ENCODE measurements at places on chromosomes 1 and 21.

DNA sequence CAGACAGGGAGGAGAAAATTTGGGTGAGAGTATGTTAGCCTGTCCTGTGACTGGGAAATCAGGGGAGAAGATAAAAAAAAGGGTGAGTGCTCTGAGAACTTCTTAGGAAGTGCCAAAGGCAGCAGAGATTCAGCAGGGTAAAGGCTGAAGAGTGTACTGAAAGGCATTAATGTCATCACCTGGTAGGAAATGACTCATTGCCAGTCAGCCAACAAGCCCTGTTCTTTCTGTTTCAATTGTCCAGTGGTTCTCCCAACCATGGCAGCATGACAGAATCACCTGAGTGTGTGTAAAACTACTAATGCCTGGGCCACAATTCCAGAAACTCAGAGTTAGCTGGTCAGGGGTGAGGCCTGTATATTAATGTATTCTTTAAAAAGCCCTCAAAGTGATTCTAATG lies 83.5 kb downstream of the INTS7 start:
- no peak for DNase-seq

DNA sequence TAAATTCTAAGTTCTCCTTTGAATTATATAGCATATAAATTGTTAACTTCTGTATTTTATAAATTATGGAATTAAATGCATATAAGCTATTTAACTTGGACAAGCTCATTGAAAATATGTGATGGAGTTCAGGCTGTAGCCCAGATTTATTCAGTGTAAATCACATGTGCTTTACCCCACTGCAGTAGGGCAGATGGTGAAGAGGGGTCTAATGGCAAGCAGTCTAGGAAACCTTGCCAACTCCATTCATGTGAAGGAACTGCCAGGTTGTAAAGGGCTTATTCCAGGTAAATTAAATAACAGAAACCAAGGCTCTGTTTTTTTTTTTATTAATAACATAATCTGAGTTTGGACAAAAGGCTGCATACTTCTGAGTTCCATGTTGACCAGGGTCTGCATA lies 243.2 kb downstream of the NCAM2 start:
- DNase-seq, result no peak

GRCh38 chr21:29164323-29164942 lies 34.0 kb downstream of the MAP3K7CL start:
- DNase-seq, result no peak

DNA sequence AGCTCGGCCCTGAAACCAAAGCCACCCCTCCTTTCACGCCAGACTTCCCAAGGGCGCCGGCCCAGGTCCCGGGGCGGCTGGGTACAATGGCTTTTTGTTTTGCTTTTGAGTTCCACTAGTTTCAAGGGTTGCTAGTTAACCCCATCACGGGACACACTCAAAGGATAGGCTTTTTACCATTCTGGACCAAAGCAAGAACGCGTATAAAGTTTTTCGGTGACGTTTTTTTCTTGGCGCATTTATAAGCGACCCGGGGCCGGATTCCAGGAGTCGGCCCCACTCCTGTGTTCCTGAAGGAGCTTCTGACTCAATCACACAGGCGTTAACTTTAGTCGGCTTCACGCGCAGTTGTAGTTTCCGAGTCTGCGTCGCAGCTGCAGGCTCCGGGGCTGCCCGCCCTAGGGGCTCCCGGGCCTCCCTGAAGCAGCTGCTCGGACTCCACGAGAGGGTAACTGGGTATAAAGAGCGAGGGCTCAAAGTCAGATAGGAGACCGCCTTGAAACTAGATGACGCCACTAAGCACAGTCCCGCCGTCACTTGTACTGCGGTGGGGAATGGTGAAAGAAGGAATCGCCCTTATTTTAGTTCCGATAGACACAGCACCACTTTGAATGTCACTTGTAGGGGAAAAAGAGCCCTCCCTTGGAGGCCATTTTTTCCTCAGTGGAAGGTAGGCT lies 707 bp upstream of the KLHL21 start:
- peak; percentile 76 for DNase-seq

- no peak for DNase-seq
Observed at GRCh38 chr21:28437061-28437460, 555.6 kb downstream of the LTN1 start.

- no peak for DNase-seq
Observed at GRCh38 chr1:245094954-245095353, 59.8 kb upstream of the KIF26B start.

GRCh38 chr1:33295023-33295422 lies 25.9 kb downstream of the A3GALT2 start:
- no peak for DNase-seq

- DNase-seq, result no peak
Observed at GRCh38 chr1:46802901-46803574, 4.2 kb downstream of the CYP4B1 start.

GRCh38 chr1:201678264-201679101 lies 139.6 kb downstream of the NAV1 start:
- DNase-seq, result no peak

- DNase-seq, result no peak
Observed at GRCh38 chr1:179817789-179818188, 59.8 kb downstream of the TOR1AIP2 start.

DNA sequence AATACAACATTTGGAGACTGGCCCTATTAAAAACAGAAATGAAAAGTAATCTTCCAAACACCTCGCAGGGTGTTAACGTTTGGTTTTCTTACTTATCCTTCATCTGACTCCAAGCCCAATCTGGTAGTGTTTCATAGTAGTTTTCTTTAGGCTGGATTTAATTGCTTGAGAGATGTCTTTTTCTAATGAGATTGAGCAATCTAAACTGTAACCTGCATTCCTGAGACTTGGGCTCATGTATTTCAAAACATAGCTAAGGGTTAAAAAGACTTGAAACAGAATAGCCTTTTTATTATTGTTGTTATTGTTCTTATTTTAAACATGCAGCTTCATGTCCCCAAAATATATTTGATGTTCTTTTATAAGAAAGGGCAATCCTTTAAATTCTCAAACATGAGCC lies 278.9 kb downstream of the TGFB2 start:
- no peak for DNase-seq

GRCh38 chr1:42935971-42936308 lies 22.7 kb downstream of the SLC2A1 start:
- DNase-seq, result no peak

- DNase-seq, result no peak
Observed at GRCh38 chr1:232704694-232705680, 75.1 kb upstream of the SIPA1L2 start.

DNA sequence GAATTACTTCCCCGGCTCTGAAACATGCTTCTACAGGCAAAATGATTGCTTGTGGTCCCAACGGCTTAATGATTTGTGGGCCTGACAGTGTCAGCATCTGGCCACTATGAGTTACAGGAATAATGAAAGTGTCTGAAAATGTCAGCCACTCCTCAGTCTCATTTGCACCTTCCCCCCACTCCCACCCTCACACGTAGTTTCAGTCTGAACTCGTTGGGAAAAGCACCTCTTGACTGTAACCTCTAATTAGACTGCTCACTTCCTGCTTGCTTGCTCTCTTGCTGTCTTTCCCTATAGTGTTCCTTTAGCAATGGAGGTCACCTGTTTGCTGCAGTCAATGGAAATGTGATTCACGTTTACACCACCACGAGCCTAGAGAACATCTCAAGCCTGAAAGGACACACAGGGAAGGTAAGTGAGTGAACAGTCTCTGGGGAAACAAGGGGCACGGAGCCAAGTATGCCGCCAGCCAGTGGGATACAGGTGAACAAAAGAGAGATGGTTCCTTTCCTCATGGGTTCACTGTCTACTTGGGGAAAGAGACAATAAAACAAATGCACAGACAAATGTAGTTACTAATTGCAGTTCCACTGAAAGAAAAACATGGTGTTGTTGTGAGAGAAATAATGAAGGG lies 27.1 kb downstream of the CFAP57 start:
- DNase-seq, result no peak

- no peak for DNase-seq
Observed at GRCh38 chr1:6928106-6928885, 143.0 kb downstream of the CAMTA1 start.

DNA sequence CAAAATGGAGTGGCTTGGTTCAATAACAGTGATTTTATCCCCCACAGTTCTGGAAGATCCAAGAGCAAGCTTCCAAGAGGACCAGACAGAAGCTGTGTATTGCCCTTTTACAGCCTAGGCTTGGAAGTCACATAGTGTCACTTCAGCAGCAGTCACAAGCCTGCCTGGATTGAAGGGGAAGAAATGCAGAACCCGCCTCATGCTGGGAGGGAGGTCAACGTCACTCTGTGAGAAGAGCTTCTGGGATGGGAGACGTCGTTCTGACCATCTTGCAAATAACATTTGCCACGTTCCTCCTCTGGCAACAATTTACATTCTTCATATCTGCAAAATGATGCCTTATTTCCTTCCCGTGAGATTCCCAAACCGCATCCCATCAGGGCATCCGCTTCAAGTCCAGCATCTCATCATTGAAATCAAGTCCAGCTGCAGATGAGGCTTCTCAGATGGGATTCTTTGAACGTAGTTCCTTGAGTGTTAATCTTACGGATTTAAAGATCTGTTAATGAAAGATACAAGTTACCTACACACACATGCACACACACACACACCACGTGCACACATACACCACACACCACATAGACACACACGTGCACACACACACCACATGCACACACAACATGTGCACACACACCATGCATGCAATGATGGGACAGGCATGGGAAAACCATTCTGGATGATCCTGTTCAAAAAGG lies 23.9 kb upstream of the KIF1B start:
- DNase-seq, result no peak

GRCh38 chr1:63368131-63368530 lies 704 bp downstream of the ALG6 start:
- no peak for DNase-seq

GRCh38 chr1:188314557-188315137 lies 1485.9 kb downstream of the PLA2G4A start:
- DNase-seq, result no peak
